ENCODE measurements at places on chromosomes 16 and 17. TPM values are rescaled to one million over a fixed set of nuclear protein-coding genes. Genes with fewer than 3 reads are reported as not detected.

GRCh38 chr17:31171701-31172100 is 76.9 kb downstream of the NF1 start:
- no peak overlapping the region for H3K4me3 ChIP-seq
- H3K36me3 ChIP-seq, result no peaks in the 10 kb centered on the region
- no peaks in the 10 kb centered on the region for H3K27me3 ChIP-seq
- DNase-seq, result no peak

DNA sequence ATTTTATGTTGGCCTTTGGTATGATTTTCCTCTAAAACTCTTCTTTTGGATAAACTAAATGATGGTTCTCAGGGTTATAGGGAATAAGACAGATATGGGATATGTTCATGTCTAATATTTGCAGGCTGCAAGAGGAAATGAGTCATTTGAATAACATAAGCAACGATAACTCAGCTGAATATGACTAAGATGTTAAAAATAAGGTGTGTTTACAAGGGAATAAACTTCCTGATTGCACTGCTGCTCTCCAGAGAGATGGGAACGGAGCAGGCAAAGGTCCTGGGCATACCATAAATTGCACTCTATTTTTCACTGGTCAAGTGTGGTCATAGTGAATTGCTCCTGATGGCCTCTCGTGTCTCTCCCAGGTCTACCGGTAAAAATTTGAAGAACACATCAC is 666.2 kb downstream of the TOX3 start:
- H3K4me3 ChIP-seq, result no peak overlapping the region
- no peak overlapping the region for H3K27ac ChIP-seq
- H3K36me3 ChIP-seq, result no peaks in the 10 kb centered on the region
- H3K4me1 ChIP-seq, result no peaks in the 10 kb centered on the region
- no peaks in the 10 kb centered on the region for H3K27me3 ChIP-seq

DNA sequence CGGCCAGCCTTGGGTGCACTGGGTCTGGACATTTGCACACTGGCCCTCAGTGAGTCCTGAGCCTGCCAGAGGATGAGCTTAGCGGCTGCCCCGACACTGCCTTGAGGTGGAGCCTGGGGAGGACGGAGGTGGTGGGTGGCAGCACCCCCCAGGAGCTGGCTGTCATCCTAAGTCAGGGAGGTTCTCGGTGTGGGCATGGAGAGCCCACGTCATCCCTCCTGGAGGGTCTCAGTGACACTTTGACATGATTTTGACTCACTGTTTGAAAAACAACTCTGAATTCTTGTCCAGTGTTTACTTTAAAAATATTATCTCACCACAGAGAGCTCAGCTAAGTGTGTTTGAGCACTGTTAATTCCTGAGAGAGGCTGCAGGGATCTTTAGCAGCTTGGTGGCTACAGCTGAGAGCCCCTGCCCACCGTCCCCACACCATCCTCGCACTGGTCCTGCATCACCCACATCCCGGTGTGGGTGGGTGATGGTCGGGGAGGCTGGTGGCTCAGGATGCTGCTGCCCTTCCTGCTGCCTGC is 63.1 kb downstream of the BANP start:
- peaks cover 9% of the 10 kb centered on the region for H3K36me3 ChIP-seq
- H3K27me3 ChIP-seq, result no peaks in the 10 kb centered on the region
- no peak for DNase-seq
- H3K4me1 ChIP-seq, result no peaks in the 10 kb centered on the region
- H3K27ac ChIP-seq, result no peak overlapping the region

DNA sequence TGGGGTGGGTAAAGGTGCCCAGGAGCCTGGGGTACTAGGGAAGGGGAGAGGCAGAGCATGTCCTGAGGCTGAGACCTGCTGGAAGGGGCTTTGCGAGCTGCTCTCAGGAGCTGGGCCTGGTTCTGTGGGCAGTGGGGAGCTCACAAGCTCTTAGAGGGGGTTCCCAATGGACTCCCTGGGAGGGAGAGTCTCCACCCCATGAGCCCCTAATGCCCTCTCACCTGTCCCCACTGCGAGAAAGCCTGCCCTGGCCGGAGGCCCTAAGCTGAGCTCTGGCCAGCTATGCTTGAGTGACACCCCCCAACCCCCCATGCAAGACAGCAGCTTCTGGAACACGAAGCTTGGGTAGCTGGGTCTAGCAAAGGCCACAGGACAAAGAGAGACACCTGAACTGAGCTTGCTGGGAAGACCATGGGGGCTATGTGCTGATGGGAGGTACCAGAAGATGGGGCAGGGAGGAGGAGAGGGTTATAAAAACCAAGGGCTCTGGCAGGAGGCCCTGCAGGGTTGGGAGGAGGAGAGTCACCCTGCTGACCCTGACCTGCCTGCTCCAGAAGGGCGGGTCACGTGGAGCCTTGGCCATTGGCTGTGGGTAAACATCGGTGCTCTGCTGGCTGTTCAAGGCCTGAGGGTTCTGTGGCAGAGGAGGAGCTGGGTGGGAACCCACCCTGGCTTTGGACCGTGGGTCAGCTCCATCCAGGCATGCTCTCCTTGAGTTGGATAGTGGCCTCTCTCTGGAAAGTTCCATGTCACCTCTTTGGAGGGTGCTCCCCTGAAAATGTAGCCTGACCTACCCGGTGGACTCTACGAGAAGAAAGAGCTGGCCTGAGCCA is 106.7 kb downstream of the RAB11FIP4 start:
- peaks cover 61% of the 10 kb centered on the region for H3K4me1 ChIP-seq
- no peaks in the 10 kb centered on the region for H3K27me3 ChIP-seq
- DNase-seq, result no peak
- no peak overlapping the region for H3K4me3 ChIP-seq

DNA sequence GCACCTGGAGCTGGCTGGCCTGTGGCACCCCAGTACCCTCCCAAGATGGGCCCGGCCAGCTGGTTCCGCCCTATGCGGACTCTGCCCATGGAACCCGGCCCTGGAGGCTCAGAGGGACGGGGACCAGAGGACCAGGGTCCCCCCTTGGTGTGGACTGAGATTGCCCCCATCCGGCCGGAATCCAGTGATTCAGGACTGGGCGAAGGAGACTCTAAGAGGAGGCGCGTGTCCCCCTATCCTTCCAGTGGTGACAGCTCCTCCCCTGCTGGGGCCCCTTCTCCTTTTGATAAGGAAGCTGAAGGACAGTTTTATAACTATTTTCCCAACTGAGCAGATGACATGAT is 12.0 kb downstream of the TBX21 start:
- no peaks in the 10 kb centered on the region for H3K27me3 ChIP-seq
- DNase-seq, result no peak
- peaks cover 6% of the 10 kb centered on the region for H3K36me3 ChIP-seq
- H3K4me1 ChIP-seq, result peaks cover 22% of the 10 kb centered on the region

DNA sequence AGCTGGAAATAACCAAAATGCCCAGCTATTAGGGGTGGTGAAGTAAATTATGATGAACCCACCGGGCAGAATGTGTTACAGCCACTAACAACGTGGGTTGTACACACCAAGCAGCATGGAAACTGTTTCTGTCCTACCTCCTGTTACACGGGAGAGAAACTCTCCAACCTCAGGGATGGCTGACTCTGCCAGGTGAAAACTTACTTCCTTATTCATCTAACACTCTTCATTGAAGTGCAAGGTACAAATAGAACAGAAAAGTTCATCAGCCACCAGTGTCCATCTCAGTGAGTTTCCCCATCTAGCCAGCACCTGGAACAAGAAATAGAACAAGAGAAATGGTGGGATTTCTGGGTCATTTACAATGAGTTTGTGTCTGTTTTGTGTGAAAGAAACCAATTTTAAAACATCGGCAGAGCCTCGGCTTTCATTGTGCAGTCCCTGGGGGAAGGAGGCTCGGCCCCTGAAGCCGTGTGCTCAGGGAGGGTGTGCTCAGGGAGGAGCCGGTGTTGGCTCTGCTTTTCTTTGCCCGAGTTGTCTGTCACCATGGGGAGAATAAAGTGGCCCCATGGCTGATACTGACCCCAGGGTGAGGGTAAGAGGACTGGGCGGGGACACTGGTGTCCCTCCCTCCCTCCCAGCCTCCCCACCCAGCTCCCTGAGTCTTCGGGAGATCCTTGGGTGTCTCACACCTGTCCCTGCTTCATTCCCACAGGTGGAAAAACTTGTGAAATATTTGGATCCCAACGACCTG is 39.8 kb downstream of the RAB11FIP4 start:
- no peaks in the 10 kb centered on the region for H3K36me3 ChIP-seq
- DNase-seq, result no peak
- H3K27ac ChIP-seq, result no peak overlapping the region
- no peak overlapping the region for H3K4me3 ChIP-seq
- peaks cover 15% of the 10 kb centered on the region for H3K4me1 ChIP-seq
- H3K27me3 ChIP-seq, result no peaks in the 10 kb centered on the region

The VTN gene
- 0.57 TPM for total RNA-seq

The CCDC200 gene
- not detected for total RNA-seq

The EFTUD2 gene
- total RNA-seq, result 229 TPM

- no peak for DNase-seq
- no peak overlapping the region for H3K4me3 ChIP-seq
- H3K27me3 ChIP-seq, result no peaks in the 10 kb centered on the region
Measured at GRCh38 chr17:81258292-81258691, 19.2 kb downstream of the NDUFAF8 start.

DNA sequence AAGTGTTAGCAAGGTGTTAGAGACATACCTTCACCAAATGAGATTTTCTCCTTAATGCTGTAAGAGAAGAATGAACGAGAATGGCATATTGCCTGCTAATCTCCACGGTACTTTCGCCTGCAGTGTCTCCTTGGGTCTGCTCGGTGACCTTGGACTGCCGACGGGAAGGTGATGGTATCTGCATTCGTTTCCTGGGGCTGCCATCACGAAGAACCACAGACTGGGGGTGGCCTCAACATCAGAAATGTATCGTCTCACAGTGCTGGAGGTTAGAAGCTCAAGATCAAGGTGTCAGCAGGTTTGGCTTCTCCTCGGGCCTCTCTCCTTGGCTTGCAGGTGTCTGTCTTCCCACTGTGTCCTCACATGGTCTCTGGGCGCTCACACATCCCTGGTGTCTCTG is 86.3 kb upstream of the TNRC6C start:
- no peaks in the 10 kb centered on the region for H3K27me3 ChIP-seq
- peak; percentile 38 for DNase-seq
- no peaks in the 10 kb centered on the region for H3K36me3 ChIP-seq
- H3K4me1 ChIP-seq, result peaks cover 78% of the 10 kb centered on the region

The PIRT gene
- not detected for total RNA-seq

Measured in CD8-positive, alpha-beta memory T cell (primary cell).